ENCODE measurements at places on chromosomes 1 and 21.

DNA sequence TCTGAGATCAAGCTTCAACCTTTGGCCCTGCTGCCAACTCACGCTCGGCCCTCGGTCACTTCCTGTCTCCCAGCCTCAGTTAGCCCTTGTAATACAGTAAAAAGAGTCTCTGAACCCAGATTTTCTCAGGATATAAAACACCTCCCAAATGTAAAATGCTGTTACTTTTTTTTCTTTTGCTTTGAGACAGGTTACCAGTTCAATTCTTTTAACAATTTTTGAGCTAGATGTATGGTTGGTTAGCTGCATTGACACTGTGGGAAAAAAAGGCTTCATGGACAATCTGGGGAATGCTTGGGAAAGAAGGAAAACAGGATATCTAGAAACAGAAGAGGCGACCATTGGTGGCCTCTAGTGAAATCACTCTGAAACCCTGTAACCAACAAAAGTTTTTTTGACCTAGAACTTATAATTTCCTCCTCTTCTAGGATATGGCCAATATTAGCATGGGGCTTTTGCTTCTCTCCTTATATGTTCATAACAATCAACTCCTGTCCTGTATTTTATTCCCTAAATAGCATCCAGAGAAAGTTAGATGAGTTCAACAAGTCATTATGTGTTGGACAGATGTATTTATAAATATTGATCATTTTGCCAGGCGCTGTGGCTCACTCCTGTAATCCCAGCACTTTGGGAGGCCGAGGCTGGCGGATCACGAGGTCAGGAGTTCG lies 1.3 kb downstream of the CMPK1 start:
- no peak for DNase-seq

- no peak for DNase-seq
These were observed 59.8 kb upstream of the SIPA1L2 start for GRCh38 chr1:232689711-232690110.

DNA sequence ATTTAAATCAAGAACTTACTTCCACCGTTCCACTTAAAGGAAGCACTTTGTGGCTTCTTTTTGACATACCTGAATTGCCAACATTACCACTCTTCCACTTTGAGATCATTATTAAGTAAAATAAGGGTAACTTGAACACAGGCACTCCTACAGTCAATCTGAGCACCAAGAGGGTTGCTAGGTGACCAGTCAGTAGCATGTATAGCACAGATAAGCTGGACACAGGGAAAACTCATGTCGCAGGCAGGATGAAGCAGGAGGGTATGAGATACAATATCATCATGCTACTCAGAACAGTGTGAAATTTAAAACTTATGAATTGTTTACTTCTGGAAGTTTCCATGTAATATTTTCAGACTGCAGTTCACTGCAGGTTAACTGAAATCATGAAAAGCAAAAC lies 47.0 kb upstream of the RAP1GAP start:
- no peak for DNase-seq

GRCh38 chr1:93614986-93615581 lies 66.6 kb downstream of the BCAR3 start:
- no peak for DNase-seq

DNA sequence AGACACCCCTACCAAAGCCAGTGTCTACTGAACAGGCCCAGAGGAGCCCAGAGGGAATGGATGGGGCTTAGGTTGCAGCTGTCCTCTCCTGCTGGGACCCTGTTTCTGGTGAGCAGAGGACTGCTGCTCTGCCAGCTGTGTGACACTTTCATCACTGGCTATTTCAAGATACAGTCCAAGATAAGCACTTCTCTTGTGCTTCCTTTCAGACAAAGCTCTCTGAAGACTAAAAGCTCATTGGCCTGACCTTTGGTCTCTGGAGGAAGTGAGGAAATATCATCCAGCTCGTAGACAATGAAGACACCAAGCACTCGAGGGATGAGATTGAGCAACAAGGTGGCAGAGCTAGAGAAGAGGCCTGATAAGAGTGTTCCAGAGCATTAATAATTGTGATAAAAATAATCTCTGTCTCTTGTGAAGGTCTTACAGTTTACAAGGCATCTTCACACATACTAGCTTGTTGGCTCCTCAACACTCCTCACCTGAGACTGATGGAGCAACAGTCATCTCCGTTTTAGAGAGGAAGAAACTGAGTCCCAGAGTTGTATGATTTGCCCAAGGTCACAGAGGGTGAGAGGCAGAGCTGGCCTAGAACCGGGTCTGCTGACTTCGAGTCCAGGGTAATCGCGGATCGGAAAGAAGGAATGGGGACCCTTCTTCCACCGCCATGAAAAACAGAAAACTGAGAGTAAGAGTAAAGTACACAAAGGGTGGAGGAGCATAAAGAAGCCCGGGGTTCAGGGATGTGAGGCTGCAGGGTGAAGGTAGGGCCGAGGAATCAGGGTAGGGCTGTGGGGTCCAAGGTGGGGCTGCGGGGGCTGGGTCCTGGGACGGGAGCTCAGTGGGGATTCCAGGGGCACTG lies 666 bp downstream of the PAFAH2 start:
- no peak for DNase-seq
